ENCODE measurements at places on chromosomes 12 and 14.

GRCh38 chr12:51401020-51401419, 9.8 kb upstream of the GALNT6 start:
- no peak for DNase-seq

DNA sequence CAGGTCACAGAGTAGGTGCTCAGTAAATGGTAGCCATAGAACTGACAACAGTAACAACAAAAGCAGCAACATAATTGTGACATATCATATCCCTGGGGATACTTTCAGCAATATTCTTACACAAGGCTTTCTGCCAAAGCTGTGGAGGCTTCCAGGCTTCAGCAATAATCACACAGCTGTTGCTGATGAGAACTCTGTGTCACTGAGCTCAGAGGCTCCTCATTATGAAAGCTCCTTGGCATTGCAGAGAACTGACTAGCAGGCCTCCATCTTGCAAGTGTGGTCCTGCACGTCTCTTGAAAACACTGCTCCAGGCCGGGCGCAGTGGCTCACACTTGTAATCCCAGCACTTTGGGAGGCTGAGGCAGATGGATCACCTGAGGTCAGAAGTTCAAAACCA, 97.3 kb upstream of the BTG1 start:
- DNase-seq, result no peak

- no peak for DNase-seq
Measured at GRCh38 chr12:58915037-58915436, 5.3 kb downstream of the LRIG3 start.

DNA sequence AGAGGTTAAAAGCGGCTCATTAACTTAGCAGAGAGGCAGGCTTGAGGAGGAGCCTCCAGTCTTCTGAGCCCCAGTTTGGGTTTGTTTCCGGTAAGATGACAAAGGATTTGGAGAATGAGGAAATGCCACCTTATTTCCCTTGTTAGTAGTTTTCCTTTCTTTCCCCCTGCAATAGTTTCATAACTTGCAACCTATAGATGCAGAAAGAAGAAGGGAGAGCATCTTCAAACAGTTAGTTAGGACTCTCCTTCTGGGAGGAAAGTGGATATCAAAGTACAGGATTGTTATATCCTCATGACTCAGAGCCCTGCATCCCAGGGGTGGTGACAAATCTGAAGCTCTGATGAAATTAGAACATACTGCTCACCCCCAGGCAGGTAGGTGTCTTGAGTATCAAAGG, 180.7 kb upstream of the SLC38A2 start:
- DNase-seq, result no peak

DNA sequence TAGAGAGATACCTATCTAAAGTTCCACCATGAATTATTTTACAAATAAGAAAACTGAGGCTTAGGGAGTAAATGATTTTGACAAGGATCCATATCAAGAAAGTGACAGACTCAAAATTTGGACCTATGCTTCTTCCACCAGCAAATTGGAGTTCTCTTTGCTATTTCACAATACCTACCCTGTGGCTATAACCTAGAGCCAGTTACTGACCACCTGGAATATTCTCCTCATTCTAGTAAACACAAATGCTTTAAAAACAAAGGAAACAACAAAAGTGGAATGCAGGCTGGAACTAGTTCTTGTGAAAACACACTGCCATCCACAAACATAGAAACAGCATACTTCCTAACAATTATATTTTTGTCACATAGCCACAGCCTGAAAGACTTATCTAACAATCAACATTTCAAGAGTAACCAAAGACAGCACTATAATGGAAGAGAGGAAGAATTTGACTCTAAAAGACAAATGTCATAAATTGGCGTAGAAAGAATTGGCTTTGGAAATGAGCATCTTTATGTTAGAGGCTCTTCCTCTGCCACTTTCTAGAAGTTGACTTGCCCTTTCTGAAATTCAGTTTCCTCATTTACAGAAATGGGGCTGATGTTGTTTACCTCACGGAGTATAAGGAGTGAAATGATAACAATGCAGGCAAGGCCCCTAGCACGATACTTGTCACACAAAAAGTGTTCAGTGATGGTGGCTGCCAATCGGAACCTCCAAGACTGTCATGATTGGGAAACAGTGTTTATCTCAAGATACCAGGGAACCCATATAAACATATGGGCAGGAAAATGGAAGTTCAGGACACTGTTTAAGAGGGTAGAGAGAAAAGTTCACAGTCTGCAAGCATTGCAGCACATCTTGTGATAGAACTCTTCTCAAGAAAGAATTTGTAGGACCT, 138.6 kb upstream of the LGR5 start:
- DNase-seq, result no peak

GRCh38 chr12:42504049-42504448, 85.5 kb downstream of the PRICKLE1 start:
- no peak for DNase-seq

GRCh38 chr12:50564948-50565297, 60.1 kb downstream of the DIP2B start:
- no peak for DNase-seq

DNA sequence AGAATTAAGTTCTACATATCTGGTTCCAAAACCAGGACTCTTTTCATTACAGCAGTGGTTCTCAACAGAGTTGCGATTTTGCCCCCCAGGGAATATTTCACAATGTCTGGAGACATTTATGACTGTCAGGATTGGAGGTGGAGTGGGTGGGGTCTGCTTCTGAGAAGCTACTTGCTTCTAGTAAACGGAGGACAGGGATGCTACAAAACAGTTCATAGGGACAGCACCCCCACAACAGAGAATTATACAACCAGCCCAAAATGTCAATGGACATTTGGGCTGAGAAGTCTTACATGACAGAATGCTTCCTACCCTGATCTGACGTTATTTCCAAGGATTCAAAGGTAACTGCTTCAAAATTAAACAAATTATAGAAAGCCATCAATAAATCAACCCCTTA, 739 bp upstream of the SPATA7 start:
- DNase-seq, result no peak

DNA sequence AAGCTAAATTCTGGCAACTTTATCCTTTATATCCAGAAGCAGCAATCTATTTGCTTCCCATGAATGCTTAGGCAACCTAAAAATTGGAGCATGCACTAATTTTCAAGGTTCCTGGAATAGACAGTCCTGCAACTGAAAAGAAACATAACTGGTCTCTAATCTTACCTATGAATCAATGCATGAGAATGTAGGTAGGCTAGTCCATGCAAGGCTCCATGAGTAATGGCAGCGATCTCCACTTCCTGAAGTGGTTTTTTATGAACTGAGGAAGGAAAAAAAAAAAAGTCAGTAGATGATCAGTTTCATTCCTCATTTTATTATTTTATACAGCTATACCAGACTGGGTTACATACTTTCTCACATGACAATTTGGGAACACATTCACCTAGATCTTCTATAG, 102.0 kb downstream of the PEBP1 start:
- no peak for DNase-seq

- DNase-seq, result no peak
Measured at GRCh38 chr12:13981296-13981962, at the start of gene GRIN2B. GRIN2B (minus strand) TSS chr12:13981602; CDS start chr12:13866208, 115,394 bp downstream.

DNA sequence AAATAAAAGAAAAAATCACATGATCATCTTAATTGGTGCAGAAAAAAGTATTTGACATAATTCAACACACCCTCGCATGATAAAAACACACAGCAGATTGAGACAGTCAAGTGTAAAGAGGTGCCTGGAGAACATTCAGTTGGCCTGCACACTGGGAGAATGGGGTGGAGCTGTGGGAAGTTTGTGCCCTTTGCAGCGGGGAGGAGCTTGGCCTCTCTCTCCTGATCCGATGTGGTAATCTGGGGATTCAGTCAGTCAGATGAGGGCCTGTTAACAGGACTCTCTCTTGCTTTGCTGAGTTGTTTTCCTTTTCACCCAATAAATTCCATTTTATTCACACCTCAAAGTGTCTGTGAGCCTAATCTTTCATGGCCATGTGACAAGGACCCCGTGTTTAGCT, 5.9 kb downstream of the SERPINA6 start:
- no peak for DNase-seq

GRCh38 chr12:68890701-68891113, 42.3 kb downstream of the CPM start:
- no peak for DNase-seq

DNA sequence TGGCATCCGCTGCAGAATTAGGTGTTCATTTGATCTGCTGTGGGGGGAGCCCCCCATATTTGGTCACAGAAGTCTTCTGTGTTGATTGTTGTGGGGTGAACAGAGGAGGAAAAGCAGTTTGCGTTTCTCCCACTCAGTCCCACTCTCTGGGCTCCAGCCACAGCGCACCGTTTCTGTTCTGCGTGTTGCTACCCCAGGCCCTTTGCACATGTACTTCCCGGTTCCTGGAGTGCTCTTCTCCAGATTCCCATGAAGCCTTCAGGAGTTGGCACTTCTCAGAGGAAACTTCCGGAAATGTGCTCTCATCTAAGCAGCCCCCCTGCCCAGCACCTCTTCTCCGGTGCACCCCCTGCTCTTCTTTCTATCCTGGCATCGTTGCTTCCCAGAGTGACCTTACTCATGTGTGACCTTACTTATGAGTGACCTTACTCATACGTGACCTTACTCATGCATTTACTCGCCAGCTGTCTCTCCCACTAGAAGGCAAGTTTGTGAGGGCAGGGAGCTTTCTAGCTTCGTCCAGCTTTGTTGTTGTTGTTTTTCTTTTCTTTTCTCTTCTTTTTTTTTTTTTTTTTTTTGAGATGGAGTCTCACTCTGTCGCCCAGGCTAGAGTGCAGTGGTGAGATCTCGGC, 93.7 kb downstream of the SCARB1 start:
- DNase-seq, result no peak

DNA sequence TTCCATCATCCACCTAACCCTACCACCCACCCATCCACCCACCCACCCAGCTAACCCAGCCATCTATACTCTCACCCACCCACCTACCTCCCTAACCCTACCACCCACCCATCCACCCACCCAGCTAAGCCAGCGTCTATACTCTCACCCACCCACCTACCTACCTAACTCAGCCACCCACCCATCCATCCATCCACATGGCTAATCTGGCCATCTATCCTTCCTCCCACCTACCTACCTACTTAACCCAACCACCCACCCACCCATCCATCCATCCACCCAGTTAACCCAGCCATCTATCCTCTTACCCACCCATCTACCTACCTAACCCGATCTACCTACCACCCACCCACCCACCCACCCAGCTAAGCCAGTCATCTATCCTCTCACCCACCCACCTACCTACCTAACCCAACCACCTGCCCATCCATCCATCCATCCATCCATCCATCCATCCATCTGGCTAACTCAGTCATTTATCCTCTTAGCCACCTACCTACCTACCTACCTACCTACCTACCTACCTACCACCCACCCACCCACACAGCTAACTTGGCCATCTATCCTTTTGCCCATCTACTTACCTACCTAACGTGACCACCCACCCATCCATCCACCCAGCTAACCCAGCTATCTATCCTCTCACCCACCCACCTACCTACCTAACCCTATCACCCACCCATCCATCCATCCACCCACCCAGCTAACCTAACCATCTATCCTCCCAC, 44.1 kb downstream of the RFLNA start:
- no peak for DNase-seq

DNA sequence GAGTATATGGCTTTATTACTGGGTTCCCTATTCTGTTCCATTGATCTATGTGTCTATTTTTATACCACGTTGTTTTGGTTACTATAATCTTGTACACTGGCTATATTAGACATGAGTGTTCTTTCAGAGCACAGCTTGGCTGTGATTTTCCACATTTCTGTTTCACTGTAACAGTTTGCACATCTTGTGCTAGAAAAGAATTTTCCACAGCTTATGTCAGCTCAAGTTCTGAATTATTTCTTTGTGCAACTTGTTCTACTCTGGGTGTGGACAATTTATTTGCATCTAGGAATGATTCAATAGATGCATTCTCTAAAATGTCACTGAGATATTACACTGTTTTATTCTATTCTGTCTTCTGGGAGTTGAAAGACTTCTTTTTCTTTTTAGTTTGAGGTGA, 28.4 kb upstream of the OR5AU1 start:
- DNase-seq, result no peak

DNA sequence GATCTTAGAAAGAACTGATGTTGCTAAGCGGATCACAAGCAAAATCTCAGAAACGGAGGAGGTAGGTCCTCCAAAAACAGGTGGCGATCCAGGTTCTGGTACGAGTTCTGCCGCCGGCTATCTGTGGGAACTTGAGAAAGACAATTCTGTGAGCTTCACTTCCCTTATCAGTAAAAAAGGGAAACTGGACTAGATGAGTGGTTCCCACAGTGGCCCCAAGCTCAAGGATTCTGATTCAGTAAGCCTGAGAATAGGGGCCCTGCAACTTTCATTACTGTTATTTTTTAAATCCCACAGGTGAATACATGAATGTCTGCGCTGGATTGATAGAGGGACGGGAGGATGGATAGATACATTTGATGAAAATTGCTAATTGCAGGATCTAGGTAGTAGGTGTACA, 160.2 kb downstream of the PPM1H start:
- no peak for DNase-seq

- no peak for DNase-seq
Measured at GRCh38 chr14:32524609-32525375, 195.7 kb downstream of the AKAP6 start.

DNA sequence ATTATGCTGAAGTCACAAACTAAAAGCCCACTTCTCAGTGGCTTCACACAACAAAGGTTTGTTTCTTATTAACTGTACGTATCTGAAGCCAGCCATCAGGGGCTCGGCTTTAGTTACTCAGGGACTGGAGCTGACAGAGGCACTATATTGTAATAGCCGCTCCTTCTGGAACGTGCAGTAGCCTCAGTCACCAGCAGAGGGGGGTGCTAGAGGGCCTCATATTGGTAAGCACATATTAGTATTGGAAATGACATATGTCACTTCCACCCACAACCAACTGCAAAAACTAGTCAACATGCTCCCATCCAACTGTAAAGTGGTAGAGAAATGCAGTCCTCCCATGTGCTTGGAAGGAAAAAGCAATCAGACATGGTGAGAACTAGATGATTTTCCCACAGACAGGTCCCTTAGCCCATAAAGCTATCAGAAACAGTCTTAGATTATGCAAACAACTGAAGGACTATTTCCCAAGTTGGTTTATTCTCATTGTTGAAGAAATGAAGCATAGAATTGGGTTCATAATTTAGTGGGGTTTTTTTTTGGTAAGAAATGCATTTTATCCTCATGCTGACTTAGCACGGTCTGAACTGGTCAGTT, 183.6 kb upstream of the G2E3 start:
- DNase-seq, result peak; percentile 11

- no peak for DNase-seq
Measured at GRCh38 chr12:92089559-92089958, 56.1 kb downstream of the BTG1 start.

All from hippocampal formation (tissue), 2 donors.